ENCODE measurements at places on chromosomes 11 and 22. TPM values are rescaled to one million over a fixed set of nuclear protein-coding genes. Genes with fewer than 3 reads are reported as not detected.

The RAG2 gene
- total RNA-seq, result not detected

DNA sequence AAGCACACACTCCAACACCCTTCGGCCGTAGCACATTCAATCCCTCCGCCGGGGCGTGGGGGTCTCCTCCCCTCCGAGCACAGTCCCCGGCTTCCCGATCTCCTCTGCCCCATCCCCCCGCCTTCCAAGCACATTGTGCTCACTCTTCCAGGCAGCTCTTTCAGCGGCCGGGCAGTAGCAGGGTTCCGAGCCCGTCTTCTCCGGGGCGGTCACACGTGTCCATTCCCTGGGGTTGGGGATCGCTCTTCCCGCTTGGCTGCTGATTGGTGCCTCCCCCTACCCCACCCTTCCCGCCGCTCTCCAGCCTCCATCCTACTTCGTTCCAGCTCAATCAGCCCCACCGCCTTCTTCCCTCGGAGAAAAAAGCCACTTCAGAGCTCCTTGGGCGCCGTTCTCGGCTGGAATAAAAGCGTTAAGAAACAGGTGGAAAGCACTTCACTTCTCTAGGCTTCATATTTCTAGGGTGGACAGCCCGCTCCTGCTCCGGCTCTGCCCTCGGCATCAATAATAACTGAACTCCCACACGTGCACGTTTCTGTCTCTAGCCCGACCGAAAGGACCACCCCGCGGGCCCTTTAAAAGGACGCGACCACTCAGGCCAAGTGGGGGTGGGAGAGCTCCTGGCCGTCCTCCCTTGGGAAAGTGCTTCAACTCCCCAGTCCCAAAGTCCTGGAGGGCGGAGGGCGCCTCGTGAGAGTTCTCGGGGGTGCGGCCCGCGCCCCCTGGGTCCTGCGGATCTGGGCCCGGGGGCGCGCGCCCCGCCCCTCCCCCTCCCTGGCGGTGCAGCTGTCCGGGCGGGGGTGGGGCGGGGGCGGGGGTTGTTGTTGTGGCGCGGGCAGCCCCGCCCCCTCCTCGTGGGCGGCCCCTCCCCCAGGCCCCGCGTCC lies 464 bp upstream of the CECR2 start:
- DNase-seq, result peak; percentile 73

DNA sequence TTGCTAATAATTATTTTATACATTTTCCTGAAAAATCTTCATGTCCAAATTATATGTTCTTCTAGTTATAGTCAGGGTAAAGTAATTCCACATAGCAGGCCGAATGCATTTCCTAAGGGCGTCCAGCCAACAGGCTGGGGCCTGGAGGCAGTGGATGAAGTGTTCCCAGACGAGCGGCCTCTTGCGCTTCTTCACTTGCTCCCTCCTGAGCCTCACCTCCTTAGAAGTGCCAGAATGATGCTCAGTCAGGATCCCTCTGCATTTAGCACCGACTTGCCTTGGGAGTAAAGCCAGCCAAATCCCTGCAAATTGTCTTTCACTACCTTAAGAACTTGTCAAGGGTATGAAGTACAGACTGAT lies 1.5 kb downstream of the OLFML1 start:
- DNase-seq, result no peak

DNA sequence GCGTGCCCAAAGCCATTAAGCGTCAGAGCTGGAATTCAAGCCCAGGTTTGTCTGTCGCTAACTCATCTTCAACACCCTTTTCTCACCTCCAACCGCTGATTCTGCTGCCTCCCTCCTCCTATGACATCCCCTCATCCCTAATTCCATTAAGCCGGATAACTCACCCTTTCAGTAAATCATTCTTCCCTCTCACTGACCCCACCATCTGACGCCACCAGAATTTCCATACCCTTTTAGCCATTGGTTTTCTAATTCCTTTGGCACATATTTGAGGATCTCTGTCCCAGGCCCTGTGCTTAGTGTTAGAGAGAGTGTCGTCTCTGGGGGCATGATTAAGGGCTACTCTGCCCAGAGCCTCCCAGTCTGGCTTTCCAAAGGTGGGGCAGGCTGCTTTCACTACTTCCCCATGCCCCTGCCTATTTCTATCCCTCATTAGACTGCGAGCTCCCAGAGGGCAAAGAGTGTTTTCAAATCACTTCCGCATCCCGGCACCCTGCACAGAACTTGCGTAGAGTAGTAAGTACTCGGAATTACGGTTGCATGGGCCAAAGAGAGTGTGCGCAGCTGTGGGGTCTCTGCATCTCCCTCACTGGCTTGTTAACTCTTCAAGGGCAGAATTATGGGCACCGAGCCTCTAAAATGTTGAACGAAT lies 3.9 kb downstream of the KLHL35 start:
- DNase-seq, result peak; percentile 45

The SMTNL1 gene
- total RNA-seq, result not detected

The ZP1 gene
- not detected for total RNA-seq

- no peak for DNase-seq
Measured at GRCh38 chr11:116984589-116984988, 113.6 kb downstream of the SIK3 start.

- DNase-seq, result peak; percentile 86
Measured at GRCh38 chr11:11966826-11967668, 41.4 kb downstream of the DKK3 start.

- DNase-seq, result no peak
Measured at GRCh38 chr11:18704698-18705097, 6.1 kb downstream of the TMEM86A start.

DNA sequence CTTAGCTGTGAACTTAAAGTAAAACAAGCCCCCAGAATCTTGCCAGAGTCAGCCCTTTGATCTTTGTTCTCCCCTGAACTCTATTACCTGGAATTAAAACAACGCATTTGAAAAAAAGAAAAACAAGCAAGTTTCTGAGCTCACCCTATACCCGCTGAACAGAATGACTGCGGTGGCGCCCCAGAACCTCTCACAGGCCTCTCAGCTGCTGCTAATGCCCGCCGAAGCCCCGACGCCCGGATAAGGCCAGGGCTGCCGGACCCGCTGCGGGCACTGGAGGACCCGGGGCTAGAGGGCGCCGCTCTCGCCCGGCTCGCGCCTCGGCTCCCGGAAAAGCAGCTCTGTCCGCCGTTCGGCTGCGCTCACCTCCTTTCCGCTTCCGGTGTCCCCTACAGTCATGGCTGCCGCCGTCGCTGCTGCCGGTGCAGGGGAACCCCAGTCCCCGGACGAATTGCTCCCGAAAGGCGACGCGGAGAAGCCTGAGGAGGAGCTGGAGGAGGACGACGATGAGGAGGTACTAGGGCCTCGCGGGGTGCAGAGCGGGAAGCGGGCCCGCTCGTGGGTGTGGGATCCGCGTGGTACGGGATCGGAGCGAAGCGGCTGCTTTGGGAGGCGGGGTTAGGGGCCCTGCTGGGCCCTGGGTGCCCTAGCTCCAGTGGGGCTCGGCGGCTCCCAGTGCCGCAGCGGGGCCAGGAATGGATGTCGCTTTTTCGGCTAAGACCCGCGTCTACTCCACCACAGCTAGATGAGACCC lies at the start of gene TOMM22:
TSS of gene TOMM22 (plus strand) at position 376 of the 754 bp plus-strand sequence. CDS start at position 398, 22 bp downstream.
- DNase-seq, result peak; percentile 98

GRCh38 chr11:16777613-16777975 lies 39.1 kb downstream of the C11orf58 start:
- peak; percentile 32 for DNase-seq

DNA sequence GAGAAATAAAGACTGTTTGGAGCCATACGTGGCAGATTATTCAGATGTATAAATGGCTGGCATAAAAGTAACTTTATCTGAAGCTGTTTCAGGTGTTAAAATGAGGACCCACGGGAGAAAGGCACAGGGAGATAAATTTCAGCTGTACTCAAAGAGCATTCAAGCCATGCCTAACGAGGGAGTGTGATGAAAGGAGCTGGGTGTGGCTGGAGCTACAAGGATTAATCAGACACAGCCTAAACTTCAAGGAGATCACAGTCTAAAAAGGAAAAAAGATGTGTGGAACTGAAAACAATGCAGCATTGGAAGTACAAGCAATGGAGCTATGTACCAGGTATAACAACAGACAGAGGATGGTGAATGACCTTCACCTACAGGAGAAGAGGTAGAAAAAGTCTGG lies 120.8 kb upstream of the APOA1 start:
- no peak for DNase-seq

DNA sequence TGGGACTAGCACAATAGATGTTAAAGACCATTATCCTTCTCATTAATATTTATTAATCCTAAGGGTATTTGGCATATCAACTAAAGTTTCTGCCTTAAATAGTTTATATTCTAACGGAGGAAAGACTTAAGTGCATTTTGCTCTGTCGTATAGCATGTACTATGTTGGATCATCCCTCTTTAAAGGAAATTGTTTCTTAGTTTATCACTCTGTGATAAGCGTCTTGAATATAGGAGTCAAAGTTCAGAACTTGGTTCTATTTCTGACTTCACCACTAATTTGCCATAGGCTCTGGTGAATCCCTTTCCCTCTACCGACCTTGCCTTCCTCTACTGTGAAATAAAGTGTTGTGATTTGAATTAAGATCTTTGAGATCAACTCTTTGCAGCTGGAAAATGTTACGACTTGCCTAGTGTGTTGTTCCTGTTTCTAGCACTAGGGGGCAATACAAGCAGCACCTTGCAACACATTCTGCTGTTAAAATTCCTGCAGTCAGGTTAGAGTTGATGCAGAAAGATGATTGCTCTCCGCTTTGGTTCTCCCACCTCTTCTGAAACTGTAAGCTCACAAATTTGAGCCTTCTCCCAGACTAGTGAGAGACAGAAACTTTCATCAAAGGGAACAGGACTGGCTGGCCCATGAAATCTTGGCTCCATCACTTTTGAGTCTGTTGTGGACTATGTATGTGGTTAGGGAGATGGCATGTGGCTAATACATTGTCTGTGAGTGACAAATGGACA lies 27.8 kb upstream of the ZNRF3 start:
- no peak for DNase-seq

- peak; percentile 49 for DNase-seq
Measured at GRCh38 chr11:64542172-64543125, 48.6 kb upstream of the SLC22A12 start.

GRCh38 chr22:30301995-30302809 lies 12.9 kb upstream of the CASTOR1 start:
- DNase-seq, result peak; percentile 89

Measured in spleen (tissue), 13 donors.